ENCODE measurements at places on chromosomes 2 and 18.

- no peak for DNase-seq
Observed at GRCh38 chr18:79218605-79219190, 149.5 kb downstream of the ATP9B start.

- no peak for DNase-seq
Observed at GRCh38 chr2:23993736-23994269, 16.1 kb upstream of the MFSD2B start.

- DNase-seq = no peak
Observed at GRCh38 chr2:195543902-195544894, 112.8 kb upstream of the SLC39A10 start.

DNA sequence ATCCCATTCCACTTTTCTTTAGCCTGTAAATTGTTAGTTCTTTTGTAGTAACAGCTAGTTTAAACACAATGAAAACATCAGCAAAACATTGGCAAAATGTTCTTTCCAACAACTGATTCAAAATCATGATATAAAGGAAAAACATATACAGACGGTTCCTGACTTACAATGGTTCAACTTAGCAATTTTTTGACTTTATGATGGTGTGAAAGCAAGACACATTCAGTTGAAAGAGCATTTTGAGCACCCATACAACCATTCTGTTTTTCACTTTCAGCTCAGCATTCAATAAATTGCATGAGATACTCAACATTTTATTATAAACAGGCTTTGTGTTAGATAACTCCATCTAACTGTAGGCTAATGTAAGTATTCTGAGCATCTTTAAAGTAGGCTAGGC lies 185.1 kb downstream of the NOL4 start:
- DNase-seq = no peak

DNA sequence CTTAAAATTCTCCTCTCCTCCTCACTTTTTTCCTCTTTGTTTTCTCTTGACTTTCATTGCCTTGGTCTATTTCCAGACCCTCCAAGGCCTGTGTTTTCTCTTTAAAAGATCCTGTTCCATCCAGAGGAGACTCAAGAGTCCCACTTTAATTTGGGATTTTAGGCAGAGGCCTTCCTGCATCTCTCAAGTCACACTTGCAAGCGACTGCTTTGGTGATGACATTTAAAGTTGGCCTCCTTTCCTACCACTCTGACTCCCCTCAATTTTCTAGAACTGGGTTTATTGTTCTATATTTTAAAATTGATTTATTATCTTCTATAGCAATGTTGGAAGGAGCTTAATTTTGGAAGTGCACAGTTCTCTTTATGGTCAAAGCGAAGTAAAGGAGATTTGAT lies 16.3 kb downstream of the ASAP2 start:
- DNase-seq = no peak

- DNase-seq = no peak
Observed at GRCh38 chr2:209638346-209638745, 133.3 kb upstream of the UNC80 start.

GRCh38 chr2:240461471-240462072 lies 26.1 kb downstream of the GPC1 start:
- DNase-seq = no peak

GRCh38 chr2:226118471-226119429 lies 680.9 kb downstream of the IRS1 start:
- no peak for DNase-seq

DNA sequence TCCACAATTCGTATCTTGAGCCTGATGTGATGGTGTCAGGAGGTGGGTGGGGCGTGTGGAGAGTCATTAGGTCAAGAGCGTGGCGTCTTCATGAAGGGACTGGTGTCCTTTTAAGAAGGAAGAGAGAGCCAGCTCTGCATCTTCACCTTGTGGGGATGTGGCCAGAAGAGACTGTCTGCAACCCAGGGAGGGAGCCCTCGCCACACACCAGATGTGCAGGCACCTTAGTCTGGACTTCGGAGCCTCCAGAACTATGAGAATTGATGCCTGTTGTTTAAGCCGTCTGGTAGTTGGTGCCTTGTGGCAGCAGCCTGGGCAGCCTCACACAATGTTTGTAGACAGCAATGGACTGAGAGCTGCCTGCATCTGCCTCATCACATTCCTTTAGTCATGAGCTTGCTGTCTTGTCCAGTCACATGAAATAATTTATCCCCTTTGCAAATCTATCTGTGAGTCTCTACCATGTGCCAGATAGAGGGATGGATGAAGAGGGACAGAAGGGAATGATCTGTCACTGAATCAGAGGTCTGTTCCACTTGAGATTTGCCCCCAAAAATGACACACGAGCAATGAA lies 61.0 kb downstream of the MYT1L start:
- no peak for DNase-seq

GRCh38 chr2:216139884-216140283 lies 30.7 kb downstream of the XRCC5 start:
- DNase-seq = no peak

GRCh38 chr2:108594132-108594981 lies 60.1 kb downstream of the LIMS1 start:
- no peak for DNase-seq

DNA sequence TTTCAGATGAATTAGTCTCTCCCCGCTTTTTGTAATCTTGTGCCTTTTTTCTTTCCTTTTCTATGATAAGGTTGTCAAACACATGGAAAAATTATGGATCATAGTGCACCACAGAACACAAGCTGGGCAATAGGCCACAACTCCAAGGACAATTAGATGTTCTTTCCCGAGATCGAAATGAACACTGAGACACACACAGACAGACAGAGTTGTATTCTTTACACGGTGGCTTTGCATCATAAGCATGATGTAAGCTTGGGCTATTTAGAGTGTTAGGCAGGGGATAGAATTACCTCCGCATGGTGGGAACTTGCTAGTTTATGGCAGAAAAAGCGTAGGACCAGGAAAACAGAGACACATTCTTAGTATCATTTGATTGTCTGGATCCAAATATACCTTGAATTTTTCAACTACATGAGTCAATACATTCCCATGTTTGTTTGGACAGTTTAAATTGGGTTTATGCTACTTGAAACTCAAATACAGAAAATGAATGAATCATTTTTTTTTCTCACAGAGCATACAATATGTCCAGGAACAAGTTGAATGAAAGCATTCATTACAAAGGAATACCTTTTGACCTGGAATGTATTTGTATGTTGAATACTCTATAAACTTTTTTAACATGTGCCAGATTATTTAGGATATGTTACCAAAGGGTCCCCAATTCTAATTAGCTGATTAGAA lies 1611.5 kb upstream of the TMEFF2 start:
- no peak for DNase-seq

DNA sequence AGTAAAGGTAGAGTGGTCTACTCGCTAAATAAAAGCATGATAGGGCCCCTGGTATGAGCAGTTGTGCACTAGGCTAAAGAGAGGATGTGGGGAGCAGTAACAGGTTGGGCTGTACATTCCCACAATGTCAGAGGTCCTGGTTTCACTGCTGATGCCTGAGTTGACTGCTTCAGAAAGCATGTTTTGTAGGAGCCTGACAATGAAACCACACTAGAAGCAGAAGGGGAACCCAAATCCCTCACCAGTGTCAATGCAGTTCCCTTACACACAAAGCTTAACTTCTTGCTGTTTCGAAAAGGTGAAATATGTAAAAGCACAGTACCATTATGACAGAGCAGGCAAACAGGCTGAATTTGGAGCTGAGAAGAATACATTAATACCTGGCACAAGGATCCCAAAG lies 291.7 kb upstream of the KYNU start:
- no peak for DNase-seq

GRCh38 chr2:240457223-240458043 lies 22.0 kb downstream of the GPC1 start:
- no peak for DNase-seq

GRCh38 chr2:154623819-154624218 lies 74.7 kb upstream of the KCNJ3 start:
- no peak for DNase-seq

- DNase-seq = no peak
Observed at GRCh38 chr18:50848991-50849390, 29.2 kb upstream of the MRO start.

DNA sequence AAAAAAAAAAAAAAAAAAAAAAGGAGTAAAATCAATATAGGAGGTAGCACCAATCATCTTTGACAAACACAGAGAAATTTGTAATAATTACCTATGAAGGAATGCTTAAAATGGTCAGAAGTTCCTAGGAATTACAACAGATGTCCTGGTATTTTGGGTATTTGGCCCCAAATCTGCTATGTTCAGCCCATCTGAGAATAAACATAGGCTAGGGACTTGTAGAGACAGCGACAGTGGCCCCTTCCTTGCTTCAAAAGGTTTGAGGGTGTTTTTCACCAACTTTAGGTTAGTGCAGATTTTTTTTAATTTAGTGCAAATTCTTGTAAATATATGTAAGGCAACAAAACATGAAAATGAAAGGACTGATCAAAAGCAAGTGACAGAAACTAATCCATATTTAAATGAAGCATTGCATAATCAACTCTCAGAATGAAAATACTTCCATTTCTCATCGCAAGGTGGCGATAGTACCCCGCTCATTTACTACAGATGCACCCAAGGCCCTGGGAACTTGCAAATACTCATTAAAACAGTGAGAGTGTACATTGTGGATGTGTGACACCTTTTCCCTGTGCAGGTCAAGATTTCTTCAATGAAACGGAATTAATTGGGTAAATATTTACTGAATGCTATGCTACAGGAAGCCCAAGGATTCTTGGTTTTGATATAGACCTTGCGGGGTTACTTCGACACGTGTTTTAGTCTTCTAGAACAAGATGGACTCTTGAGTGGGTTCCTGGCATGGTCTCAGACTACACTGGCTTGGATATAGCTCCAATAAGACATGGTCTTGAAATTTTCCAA lies 44.6 kb downstream of the FAM124B start:
- peak; percentile 36 for DNase-seq

DNA sequence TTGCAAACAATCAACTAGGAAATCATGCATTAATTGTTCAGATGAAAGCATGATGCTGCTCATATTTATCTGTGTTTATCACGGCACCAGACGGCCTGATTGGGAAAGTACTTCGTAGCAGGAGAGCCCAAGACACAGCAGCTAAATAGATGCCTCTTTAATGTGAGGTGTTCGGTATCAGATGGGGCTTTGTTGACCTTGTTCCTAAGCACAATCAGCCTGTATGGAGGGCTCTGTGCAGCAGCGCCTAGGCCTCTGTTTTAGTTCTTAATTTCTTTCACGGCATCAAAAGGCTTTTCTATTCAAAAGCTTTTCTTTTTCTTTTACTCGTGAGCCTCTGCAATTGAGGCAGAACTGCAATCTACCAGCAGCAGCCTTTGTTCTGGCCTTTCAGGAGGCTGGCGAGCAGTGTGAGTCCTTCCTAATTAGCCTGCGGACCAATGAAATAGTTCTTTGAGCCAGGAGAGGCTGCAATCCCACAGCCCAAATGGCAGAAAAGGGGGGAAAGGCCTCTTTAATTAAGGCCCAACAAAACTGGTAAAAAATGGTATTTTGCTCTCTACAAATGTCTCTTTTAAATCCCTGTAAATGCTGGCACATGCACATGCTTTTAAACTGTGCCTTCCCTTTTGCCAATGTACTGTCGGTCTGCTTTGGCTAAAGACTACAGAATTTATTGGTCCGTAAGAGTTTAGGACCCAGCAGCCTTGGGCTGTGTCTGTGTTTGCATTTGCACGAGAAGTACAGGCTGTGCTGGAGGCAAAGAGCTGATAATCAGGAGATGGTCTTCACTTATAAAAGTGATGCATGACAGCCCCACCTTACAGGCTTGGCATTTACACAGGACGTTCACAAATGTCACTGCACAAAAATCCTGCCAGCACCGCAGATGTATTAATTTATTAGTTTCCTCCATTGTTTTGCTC lies 159.6 kb downstream of the RND3 start:
- no peak for DNase-seq

- DNase-seq = no peak
Observed at GRCh38 chr2:156356014-156356754, 23.7 kb upstream of the NR4A2 start.

- DNase-seq = no peak
Observed at GRCh38 chr2:58339548-58340243, 98.6 kb upstream of the FANCL start.

- DNase-seq = no peak
Observed at GRCh38 chr2:241857041-241857541, 1.6 kb downstream of the PDCD1 start.

GRCh38 chr2:139628931-139629330 lies 848.7 kb upstream of the NXPH2 start:
- no peak for DNase-seq

DNA sequence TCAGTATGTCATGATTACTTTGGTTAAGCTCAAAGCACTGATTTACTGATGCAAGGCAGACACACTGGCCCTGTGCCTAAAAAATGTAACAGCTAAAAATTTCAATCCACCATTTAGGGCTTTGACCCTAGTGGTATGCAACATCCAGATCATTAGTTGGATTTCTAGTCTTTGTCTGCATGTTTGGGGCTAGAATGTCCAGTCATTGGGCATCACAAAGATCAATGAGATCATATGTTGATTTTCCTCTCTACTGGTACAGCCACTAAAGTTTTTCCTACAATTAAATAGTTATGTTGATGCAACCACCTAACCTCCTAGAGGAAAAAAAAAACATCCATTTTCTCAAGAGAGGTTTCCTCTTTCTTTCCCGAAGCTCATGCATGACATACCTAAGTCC lies 53.4 kb upstream of the REV1 start:
- no peak for DNase-seq

- no peak for DNase-seq
Observed at GRCh38 chr2:182977463-182977862, 60.8 kb downstream of the NCKAP1 start.

DNA sequence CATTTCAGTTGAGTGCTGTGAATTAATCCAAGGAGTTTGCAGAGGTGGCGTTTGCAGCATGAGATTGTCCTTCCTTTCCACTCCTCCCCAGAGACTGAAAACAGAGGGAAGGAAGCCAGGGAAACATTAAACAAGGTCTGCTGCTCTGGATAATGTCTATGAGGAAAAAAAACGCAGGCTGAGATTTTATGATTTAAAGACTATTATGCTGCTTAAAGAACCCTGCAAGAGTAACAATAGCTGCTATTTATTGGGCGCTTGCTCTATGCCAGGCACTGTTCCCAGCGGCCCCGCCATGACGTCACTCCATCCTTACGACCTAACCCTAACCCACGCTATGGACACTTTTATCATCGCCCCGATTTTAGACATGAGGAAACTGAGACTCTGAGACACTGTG lies 222.4 kb downstream of the BCL2 start:
- DNase-seq = no peak

GRCh38 chr18:58208207-58208932 lies 164.3 kb downstream of the NEDD4L start:
- peak; percentile 84 for DNase-seq

DNA sequence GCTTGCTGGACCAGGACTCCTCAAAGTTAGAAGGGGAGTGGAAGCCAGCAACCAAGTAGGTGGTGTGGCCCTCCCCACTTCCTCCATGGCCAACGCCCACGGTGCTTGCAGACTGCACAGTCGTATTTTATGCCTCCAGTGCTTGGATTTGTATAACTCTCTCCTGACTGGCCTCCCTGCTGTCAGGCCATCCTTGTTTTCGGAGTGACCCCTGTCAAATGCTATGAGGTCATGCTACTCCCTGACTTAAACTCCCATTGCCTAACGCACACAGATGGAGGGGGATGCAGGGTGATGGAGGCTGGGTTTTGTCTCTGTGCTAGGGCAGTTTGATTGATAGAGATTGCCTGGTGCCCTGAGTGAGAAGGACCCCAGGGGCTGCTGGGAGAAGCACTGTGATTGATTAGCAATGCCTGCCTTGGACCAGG lies 36.1 kb downstream of the GLI2 start:
- DNase-seq = no peak
